ENCODE measurements at places on chromosomes 12 and 14.

DNA sequence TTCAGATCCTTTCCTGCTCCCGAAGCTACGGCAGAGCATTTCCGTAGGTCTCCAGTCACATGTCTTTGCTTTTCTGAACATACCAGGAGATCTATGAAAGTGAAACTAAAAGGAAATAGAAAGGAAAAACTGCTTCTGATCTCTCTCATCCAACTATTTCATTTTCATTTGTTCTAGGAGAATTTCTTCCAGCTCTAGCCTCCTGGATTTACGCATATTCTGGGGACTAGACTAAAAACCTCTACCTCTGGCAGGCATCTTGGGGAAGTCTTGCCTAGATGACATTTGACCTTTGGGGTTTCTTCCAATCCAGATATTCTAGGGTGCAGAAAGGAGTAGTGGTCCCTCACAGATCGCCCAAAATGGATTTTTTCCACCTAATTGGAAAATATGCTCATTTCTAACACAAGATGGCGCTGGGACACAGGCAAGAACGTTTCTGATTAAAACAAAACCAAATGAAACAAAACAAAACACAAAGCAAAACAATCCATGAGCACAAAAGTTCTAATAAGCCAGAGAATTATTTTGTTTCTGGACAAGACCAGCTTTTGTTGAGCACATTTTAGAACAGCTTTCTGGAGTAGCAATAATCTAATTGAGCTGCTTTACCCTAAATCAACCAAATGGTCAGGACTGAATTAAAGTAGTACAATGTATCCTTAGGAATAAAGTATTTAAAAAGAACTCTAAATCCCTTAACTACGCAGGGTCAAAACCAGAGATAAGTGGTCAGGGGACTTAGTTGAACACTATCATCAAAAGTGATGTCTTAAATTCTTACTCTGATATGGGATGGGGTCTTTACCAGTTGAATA lies 12.3 kb upstream of the PARP11 start:
- no peak for DNase-seq

DNA sequence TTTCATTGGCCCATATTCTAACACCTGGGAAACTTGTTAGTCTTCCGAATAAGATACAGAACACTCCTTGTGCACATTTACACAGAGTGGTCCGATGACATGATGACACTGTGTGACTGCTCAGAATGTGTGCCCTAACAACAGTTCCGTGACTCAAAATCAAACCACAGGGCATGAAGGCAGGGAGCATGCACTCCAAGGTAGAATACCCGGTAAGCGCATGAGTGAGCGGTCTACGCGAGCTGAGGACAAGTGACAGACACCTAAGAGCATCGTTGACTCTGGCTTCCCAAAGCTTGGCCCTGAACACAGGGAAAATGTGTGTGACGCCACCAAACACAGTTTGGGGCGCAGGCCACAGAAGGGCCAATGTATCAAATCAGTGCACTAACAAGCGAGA lies 18.6 kb downstream of the CLIP1 start:
- no peak for DNase-seq

DNA sequence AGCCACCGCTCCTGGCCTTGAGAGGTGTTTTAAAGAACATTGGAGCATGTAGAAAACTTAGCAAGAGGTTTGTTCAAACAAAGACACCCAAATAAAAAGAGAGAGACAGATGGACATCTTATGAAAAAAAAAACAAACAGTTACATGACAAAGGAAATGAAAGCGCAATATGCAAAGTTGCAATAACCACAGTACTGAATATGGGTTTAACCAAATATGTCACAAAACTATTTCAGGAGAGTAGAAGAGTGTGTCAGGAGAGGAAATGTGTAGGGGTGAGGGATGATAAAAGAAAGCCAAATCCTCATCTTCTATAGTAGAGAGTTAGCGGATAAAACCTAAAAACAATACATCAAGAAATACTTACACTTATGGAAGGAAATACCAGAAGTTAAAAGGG lies 98.4 kb downstream of the GTF2A1 start:
- DNase-seq, result no peak

GRCh38 chr12:98319716-98320425 lies 195.5 kb upstream of the TMPO start:
- DNase-seq, result no peak

GRCh38 chr14:69620211-69620611 lies 8.8 kb downstream of the SUSD6 start:
- DNase-seq, result no peak

DNA sequence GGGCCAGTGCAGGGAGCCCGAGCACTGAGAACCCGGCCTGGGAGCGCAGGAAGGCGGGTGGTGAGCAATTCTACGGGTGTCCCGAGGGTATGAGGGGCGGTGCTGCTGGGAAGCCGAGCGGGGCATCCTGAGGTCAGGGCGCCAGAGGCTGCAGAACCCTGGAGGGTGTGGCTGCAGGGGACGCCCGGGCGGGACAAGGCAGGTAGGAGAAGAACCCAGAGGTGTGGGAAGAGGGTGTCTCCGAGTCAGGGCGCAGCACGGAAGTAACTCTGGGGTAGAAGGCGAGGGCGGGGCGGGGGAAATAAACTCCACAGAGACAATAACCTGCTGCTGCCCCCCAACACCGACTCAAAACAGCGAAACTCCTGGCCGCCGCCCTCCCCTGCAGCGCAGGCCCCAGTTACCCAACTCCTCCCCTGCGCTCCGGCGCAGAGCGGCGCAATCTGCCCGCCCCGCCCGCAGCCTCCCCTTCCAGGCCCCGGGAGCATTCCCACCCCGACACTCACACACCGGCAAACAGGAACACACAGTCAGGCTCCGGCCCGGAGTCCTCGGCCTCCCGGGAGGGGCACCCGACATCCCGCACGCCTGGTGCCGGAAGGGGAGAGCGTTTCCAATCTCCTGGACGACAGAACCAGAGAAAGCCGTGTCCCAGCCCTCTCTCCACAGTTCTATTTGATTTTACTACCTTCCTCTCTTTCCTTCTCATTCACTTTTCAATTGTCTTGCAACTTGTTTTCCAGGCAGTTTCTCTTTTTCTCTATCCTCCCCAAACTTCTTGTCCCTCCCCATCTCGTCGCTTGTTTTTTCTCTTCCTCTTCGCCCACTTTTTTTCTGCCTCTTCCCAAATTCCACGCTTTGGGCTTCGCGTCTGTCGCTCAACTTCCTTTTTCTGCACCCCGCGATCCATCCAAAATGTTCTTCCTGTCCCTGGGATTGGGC lies 2.4 kb downstream of the HRK start:
- no peak for DNase-seq

DNA sequence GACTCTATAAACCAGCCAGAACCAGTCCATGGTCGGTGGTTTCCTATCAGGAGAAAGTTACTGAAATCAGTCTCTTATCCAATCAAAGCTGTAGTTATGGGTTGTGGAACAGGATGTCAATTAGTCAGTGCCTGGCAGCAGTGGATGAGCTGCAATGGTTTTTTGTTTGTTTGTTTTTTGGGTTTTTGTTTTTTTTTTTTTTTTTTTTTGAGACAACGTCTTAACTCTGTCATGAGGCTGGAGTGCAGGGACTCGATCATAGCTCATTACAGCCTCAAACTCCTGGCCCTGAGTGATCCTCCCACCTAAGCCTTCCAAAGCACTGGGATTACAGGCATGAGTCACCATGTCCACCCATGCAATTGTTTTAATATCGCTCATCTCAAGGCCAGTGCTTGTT lies 113.3 kb upstream of the CAND1 start:
- DNase-seq, result no peak

DNA sequence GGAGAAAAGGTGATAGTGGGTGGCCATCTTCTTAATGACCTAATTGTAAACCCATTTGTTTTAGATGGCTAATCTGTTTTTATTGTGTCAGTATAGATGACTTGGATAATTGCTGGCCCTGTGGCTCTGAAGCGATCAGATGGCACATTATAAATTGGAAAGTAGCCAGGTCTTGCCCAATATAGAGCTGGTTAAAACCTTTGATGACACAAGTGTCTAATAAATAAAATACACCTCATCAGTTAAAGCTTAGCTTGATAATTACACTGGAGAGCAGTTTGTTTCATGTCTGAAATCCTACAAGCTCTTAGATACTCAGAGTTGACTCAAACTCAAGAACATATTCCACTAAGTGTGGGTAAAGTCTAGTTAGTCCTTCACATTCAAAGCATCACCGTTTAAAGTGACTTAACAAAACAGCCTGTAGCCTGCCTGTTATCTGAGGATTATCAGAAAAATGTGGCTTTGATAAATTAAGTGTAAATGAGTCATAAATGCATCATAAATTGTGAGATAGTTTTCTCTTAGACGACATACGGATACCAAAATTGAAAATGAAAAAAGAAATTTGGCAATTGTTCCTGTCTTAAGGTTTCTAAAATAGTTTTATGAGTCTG lies 280.9 kb downstream of the LRIG3 start:
- no peak for DNase-seq

GRCh38 chr14:99907761-99908652 lies 114.8 kb downstream of the EML1 start:
- DNase-seq, result no peak

DNA sequence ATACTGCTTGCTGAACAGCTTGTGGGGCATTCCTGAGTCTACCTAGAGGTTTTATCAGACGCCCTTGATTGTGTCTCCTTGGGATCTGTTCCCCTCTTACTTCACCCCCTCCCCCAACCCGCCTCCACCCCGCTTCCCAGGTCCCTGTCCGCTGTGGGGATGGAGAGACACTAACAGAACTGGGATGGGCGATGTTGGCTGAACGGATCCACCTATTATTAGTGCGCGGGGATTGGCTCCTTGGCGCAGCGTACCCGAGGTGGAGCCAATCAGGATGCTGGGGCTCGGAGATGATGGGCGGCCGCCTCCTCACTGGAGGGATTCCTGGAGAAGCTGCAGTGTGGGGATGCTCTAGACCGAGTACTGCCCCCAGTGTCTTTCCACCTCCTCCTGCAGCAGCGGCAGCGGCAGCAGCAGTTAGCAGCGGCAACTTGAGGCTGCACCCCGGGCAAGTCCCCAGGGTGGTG lies at the start of gene SYT1:
TSS of gene SYT1 (plus strand) at position 372 of the 467 bp plus-strand sequence.
- no peak for DNase-seq

- no peak for DNase-seq
Observed at GRCh38 chr14:101217616-101218371, 314.3 kb upstream of the RTL1 start.

DNA sequence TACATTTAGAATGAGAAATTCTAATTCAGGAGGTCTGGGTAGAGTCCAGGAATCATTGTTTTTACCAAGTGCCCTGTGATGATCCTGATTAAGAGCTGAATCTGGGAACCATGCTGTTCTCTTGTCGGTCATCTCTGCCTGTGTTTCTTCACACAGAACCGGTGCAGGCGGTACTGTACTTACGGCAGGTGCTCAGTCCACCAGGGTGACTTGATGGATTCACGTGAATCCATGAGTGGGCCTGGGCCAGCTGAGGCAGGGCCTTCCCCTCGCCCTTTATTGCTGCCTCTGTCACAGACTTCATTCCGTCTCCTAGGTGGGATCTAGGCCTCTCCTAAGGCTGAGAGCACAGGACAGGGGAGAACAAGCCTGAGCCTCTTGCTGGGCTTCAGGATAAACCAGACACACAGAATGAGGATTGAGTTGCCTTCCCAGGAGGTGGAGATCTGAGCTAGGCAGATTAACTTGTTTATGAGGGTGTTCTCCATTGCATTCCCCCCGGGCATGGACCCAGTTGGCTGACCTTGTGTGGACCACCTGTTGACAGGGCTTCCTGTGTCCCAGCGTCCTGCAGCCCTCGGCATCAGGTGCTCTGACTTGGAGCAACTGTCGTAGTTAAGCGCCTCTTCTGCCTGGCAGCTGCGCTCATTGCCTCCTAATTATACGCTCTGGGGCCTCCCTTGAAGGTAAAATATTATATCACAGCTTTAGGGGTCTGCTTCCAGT lies 42.1 kb downstream of the B4GALNT3 start:
- no peak for DNase-seq

DNA sequence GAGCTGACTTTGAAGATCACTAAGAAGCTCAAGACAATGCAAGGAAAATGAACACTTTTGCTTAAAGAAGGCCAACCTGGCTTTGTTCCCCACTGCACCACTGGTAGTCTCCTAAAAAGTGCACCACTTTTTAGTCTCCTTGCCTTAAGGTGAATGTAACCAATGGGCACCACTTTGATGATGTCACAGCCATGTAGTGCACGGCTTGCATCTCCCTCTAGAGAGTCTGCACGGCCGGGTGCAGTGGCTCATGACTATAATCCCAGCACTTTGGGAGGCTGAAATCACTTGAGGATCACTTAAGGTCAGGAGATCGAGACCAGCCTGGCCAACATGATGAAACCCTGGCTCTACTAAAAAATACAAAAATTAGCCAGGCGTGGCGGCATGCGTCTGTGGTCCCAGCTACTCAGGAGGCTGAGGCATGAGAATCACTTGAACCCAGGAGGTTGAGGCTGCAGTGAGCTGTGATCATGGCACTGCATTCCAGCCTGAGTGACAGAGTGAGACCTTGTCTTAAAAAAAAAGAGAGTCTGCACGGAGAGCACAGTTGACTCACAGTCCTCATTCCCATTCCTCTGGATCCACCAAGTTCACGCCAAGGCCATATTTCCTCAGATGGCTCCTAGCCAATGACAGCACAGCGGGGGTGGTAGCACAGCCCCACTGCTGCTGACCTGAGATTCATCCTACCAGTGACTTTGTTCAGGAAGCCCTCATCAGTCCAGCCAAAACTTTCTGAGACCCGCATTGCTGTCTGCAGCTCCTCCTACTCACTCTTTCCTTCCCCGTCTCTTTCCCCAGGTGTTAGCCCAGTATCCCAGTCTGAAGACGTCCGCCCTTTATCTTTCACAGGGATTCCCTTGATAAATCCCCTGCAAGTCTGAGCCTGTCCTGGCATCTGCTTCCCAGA lies 16.5 kb upstream of the IFT81 start:
- DNase-seq, result no peak

- DNase-seq, result no peak
Observed at GRCh38 chr14:73241481-73242165, 4.3 kb downstream of the PAPLN start.

DNA sequence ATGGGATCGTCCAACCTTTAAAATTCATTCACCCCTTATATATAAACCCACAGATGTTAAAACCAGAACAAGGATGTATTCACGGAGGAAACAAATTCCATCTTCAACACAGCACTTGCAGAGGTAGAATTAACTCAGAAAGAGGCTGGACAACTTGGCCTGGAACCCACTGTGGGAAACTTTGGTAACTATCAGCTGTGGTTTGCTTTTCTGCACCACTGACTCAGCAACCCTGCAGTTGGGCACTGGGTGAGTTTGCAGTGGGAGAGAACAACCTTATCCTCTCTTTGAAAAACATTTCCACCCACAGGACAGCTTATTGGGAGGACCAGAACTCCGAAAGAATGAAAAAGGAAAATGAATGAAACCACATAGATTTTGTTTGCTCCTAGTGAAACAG lies 66.3 kb downstream of the ZNF664 start:
- no peak for DNase-seq

DNA sequence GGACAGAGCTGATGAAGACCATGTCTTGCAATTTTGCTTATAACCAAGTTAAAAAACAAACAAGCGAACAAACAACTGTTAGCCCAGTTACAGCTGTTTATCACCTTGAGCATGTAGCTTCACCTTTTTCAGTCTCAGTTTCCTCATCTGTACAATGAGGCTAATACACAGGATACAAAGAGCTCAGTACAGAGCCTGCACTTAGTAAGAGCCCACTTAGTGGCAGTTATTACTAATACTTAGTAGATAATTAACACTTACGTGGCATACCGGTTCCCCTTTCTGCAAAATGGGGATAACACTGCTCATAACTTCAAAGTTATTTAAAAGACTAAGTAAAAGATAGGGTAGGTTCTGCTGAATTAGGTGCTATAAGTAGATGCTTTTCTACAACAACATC lies 228.0 kb downstream of the MON2 start:
- no peak for DNase-seq

GRCh38 chr14:57823015-57823660 lies 42.8 kb downstream of the SLC35F4 start:
- DNase-seq, result no peak

All from stimulated activated CD8-positive, alpha-beta memory T cell treated with anti-CD3 and anti-CD28 coated beads, Interleukin-4, amount 100 ng/mL, for 4 hours (primary cell).